GM13976 (cell line): ENCODE measurements at places on chromosomes 5 and 9.

DNA sequence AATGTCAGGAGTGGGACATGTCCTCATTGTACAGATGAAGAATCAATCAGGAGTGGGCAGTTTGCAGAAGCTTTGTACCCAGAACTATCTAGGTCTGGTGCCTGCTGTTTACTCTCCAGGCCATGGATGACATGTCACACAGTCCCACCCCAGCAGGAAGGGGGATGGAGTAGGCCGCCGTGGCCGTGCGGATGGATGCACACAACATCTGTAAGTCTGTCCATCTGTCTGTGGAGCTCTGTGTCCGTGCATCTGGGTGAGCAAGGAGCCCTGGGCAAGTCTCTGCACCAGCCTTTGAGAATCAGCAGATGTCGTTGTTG is 311.5 kb upstream of the IRX4 start:
- DNase-seq, result no peak

- no peak for DNase-seq
These were observed 84.3 kb upstream of the TAF11L2 start for GRCh38 chr5:17413691-17414090.

GRCh38 chr5:146457431-146457830 is 10.3 kb downstream of the TCERG1 start:
- no peak for DNase-seq

GRCh38 chr9:135300346-135301141 is 179.0 kb upstream of the PPP1R26 start:
- no peak for DNase-seq

- DNase-seq, result no peak
These were observed 13.5 kb upstream of the NRARP start for GRCh38 chr9:137315581-137316011.

DNA sequence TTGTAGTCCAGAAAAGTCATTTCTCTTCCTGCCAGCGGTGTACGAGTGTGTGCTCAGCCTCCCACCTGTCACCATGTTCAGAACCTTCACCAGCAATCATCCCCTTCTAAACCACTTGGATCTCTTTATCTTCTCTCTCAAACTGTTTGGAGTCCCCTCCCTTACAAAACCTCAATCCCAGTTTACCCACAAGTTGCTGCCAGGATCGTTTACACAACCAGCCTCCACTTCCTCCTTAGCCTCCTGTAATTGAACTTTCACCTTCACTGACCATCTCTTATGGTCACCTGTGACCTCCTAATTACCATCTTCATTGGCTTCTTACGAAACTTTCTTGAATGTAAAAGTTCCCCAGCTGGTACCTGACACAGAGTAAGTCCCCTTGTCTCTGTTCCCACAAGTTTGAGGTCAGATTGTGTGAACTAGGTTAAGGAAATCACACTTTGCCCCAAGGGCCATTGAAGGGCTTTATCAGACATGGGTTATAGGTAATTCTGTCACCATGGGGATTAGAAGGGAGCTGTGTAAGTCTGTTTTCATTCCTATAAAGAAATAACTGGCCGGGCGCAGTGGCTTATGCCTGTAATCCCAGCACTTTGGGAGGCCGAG is 20.0 kb downstream of the RNF44 start:
- no peak for DNase-seq

DNA sequence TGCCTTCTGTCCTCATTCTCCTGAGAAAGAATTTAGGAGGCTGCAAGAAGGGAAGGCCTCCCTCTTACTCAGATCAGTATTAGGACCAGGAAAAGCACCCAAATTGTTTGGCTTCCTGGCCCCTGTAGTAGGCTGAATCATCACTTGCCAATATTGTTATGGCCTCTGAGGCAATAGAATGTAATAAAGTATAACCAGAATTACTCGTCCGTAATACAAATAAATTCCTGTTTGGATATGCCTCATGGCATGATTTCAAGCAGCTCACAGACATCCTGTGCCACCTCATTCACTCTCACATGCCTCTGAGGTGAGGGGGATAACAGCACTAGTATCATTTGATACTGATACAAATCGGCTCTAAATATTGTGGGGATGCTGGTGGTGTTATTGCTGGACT is 427.3 kb downstream of the ISL1 start:
- DNase-seq, result no peak

DNA sequence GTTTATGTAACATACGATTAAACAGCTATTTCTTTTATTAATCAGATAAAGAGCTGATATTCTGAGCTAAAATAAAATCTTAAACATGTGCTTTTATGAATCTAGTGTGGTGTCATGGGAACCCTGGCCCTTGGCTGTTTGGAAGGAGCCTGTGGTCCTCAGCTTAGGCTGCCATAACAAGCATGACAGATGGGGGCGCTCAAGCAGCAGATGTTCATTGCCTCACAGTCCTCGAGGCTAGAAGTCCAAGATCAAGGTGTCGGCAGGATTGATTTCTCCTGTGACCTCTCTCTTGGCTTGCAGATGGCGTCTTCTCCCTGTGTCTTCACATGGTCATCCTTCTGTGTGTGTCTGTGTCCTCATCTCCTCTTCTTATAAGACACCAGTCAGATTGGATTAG is 448.2 kb downstream of the GADD45G start:
- DNase-seq, result no peak

DNA sequence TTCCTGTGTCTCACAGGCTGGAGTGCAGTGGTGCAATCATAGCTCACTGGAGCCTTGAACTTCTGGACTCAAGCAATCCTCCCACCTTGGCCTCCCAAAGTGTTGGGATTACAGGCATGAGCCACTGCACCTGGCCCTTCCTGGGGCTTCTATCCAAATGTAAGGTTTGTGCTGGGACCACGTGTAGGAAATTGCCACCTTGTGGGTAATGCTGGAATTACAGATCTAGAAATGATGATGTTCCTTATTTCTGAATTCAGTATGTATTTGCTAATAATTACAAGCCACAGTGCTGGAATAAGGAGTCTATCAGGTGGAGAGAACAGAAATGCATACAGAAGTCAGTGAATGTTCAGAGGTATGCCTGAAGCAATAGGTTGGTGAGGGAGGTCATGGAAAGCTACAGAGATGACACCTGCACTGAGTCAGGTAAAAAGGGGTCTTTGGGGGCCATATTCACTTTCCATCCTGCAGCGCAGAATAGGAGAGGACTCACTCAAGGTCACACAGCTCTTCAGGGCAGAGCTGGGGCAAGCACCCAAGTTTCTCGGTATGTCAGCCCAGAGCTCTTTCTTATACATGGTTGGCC is 8.8 kb upstream of the IGFBPL1 start:
- DNase-seq, result no peak

DNA sequence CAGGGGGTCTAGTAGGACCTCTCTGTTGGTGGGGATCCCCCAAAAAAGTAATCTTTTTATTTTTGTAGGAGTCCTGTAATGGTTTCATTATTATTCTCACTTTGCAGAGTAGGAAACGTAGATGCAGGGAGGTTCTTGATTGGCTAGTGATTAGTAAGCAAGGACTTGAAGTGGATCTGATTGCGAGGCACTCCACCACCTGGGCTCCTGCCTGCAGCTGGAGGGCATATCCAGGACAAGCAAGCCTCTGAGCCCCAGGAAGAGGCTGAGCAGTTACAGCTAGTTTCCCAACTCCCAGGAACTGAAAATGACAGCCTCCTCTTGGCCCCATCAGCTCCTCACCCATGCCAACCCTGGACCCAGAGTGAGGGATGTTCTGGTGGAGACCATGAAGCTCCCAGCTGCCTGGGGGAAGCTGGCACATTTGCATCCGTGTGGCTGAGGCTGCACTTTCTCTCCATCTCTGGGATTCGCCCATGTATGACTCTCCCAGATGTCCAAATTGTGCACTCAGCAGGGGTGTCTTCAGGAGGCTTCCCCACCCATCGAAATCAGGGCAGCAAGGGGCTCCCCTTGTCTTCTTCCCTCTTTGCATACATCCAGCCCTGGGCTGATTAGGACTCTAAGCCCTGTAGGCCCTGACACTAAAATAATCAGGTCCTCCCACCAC is 10.2 kb downstream of the KCNIP1 start:
- DNase-seq, result no peak

- no peak for DNase-seq
These were observed 192.3 kb downstream of the DEPDC1B start for GRCh38 chr5:60507687-60508086.

DNA sequence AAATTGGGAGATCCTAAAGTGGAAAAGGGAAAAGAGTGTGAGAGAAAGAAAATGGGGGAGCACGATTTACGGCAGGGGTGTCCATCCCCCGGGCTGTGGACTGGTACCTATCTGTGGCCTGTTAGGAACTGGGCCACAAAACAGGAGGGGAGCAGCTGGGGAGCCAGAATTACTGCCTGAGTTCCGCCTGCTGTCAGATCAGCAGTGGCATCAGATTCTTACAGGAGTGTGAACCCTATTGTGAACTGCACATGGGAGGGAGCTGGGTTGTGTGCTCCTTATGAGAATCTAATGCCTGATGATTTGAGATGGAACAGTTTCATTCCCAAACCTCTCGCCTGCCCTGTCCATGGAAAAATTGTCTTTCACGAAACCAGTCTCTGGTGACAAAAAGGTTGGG is 108.3 kb upstream of the ADAMTSL1 start:
- DNase-seq, result no peak

GRCh38 chr9:95870906-95871305 is 4.6 kb upstream of the ERCC6L2 start:
- no peak for DNase-seq

GRCh38 chr5:141845371-141845851 is 32.8 kb downstream of the PCDH1 start:
- no peak for DNase-seq

DNA sequence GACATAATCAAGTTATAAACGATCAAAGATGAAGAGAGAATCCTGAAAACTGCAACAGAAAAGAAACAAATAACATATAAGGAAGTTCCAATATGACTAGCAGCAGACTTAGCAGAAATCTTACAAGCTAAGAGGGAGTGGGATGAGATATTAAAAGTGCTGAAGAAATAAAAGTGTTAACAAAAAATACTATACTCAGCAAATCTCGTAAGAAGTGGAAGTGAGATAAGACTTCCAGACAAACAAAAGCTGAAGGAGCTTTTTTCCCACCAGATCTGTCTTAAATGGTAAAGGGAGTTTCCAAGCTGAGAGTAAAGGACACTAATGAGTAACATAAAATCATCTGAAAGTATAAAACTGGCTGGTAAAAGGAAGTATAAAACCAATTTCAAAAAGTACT is 2036.0 kb upstream of the C9orf72 start:
- no peak for DNase-seq

- DNase-seq, result no peak
These were observed 352.9 kb downstream of the DNAH5 start for GRCh38 chr5:13591621-13592020.

GRCh38 chr9:21974343-21974721 is 19.9 kb downstream of the CDKN2A start:
- DNase-seq, result no peak

GRCh38 chr9:3508078-3508431 is 17.7 kb downstream of the RFX3 start:
- DNase-seq, result no peak

GRCh38 chr9:78031444-78031892 is at the start of gene GNAQ:
Gene GNAQ, minus strand, starts transcription at chr9:78031811. Its CDS starts 576 bp downstream, at chr9:78031235.
- peak; percentile 44 for DNase-seq

DNA sequence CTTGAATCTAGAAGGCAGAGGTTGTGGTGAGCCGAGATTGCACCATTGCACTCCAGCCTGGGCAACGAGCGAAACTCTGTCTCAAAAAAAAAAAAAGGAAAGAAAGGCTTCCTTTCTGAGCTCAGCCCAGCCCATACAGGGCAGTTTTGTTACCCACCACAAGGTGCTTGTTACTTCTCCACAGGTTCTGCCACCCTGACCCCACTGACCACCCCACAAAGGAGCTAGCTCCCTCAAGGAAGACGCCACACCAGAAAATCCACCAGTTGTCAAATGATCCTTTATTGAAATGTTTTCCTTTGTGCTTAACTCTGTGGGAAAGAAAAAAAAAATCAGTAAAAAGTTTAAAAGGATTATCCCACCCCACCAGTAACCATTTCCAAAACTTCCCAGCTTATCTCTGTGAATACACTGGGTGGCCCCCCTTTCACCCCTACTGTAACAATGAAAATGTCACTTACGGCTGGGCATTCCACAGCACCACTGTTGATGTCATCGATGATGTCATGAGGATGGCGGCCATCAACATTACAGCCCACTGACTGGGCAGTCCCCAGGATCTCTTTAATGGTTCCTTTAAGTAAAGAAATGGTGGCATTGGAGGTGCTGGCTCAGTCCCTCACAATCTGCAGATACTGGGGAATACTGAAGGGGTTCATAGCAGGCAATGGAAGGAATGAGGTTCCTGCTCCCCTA is 3.6 kb downstream of the RPL12 start:
- no peak for DNase-seq

DNA sequence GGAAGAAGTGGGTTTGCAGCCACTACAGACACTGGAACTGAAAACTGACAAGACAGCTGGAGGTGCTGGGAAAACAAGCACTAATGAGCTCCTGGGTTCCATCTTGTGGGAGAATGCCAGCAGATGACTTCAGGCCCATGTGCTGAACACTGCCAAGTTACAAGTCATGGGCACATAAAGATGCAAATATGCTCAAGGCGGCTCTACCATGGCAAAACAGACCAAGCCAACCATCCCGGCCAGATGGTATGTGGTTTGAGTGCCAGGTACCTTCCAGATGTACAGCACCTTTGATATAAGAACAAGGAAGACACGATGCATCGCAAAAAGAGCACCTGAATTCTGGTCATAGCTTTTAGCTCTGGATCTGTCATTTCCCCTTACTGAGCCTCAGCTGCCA is 19.9 kb downstream of the TNFSF8 start:
- no peak for DNase-seq

DNA sequence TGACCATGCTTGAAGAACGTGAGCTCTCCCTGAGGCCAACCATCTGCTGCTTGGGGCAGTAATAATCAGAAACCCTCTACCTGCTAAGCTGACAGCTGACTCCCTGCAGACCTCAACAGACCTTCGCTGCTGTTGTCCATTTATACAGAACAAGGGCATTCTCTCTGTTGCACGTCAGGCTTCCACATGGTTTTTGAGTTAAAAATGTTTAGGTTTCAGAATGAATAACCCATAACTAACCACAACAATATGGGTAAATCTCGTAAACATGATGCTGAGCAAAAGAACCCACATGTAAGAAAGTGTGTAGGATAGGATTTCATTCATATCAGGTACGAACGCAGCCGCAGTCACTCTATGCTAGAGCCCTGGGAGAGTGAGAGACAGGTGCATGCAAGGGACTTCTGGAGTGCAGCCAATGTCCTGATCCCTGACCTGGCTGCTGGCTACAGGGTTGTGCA is 348.5 kb downstream of the MED10 start:
- DNase-seq, result no peak

DNA sequence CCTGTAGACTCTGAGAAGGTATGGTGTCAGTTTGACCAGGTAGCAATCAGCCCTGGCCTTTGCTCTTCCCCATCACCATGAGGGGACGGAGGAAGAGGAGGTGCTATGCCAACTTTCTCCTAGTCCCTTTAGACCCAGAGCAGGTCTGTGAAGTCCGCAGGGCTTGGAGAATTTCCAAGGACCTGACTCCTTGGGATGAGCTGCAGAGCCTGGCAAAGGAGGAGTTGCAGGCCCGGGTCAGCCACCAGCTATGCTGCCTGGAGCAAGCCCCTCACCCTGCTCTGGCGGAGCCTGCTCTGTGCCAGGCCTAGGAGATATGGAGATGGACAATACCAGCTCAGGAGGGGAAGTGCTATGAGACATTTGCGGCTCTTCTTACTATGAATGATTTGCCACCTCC is 188.3 kb downstream of the CDK5RAP2 start:
- DNase-seq, result no peak
